ENCODE measurements at places on chromosomes 5 and 9. TPM values are rescaled to one million over a fixed set of nuclear protein-coding genes. Genes with fewer than 3 reads are reported as not detected.

GRCh38 chr9:116027096-116027495 is 126.5 kb upstream of the PAPPA start:
- no peaks in the 10 kb centered on the region for H3K36me3 ChIP-seq
- H3K4me3 ChIP-seq, result no peak overlapping the region
- DNase-seq, result no peak
- no peak overlapping the region for H3K27ac ChIP-seq

DNA sequence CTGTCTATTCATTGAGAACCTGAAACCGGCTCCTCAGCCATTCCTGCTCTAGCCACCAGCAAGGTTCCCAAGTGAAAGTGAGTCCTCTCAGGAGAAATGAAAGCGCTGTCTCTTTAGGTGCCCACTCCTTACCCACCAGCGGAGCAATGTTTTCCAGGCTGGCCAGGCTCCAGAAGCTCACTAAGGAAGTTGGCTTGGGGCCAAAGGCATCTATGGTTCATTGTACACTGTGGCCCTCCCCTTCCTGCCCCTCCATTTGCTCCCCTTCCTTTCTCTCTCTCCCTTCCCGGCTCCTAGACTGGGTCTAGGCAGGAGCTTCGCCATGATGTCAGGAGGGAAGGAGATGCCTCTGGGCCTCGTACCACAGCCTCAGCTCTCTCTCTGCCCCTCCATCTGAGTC is 1.1 kb upstream of the GABRP start:
- no peak overlapping the region for H3K4me3 ChIP-seq
- no peaks in the 10 kb centered on the region for H3K36me3 ChIP-seq
- peak; percentile 71 for DNase-seq

DNA sequence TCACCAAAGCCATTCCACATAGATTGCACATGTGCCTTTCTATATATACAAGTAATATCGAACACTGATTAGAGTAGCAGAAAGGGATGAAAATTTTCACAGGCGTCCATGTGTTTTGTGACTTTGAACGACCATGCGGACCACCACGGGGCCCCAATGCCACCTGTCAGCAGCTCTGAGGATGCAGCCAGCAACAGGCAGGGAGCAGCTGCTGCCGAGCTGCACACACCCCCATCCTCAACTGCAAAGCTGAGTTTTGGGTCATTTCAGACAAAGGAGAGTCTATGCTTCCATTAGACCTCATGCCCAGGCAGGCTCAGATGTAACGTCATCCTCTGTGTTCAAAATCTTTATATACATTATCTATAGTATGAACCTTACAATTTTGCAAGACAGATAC is 503.8 kb downstream of the IRX1 start:
- no peak for DNase-seq
- no peaks in the 10 kb centered on the region for H3K4me1 ChIP-seq
- no peak overlapping the region for H3K27ac ChIP-seq
- no peaks in the 10 kb centered on the region for H3K27me3 ChIP-seq
- no peak overlapping the region for H3K4me3 ChIP-seq

DNA sequence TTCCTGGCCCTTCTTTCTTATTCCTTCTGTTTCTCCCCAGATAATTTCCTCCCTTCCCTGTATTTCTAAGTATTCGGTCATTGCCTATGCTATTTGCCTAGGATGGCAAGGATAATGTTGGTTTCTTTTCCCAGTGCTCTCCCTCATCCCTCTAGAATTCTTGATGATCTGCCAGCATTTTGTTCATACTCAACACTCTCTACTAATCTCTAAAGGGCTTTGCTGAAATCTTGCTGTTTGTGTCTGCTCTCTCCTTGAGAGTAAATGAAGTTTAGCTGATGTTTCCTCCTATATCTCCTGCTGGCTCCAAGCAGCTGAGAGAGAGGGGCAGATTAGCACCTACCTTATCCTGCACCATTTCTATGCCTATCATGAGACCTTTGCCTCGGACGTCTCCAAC is 38.1 kb downstream of the AGXT2 start:
- no peak overlapping the region for H3K27ac ChIP-seq
- no peaks in the 10 kb centered on the region for H3K36me3 ChIP-seq
- no peaks in the 10 kb centered on the region for H3K4me1 ChIP-seq

GRCh38 chr9:27634879-27635278 is 61.6 kb upstream of the C9orf72 start:
- no peaks in the 10 kb centered on the region for H3K27me3 ChIP-seq
- no peaks in the 10 kb centered on the region for H3K4me1 ChIP-seq
- no peak for DNase-seq

GRCh38 chr5:58383448-58383847 is 76.4 kb downstream of the PLK2 start:
- no peaks in the 10 kb centered on the region for H3K4me1 ChIP-seq
- no peaks in the 10 kb centered on the region for H3K27me3 ChIP-seq
- DNase-seq, result no peak
- H3K27ac ChIP-seq, result no peak overlapping the region
- H3K4me3 ChIP-seq, result no peak overlapping the region

DNA sequence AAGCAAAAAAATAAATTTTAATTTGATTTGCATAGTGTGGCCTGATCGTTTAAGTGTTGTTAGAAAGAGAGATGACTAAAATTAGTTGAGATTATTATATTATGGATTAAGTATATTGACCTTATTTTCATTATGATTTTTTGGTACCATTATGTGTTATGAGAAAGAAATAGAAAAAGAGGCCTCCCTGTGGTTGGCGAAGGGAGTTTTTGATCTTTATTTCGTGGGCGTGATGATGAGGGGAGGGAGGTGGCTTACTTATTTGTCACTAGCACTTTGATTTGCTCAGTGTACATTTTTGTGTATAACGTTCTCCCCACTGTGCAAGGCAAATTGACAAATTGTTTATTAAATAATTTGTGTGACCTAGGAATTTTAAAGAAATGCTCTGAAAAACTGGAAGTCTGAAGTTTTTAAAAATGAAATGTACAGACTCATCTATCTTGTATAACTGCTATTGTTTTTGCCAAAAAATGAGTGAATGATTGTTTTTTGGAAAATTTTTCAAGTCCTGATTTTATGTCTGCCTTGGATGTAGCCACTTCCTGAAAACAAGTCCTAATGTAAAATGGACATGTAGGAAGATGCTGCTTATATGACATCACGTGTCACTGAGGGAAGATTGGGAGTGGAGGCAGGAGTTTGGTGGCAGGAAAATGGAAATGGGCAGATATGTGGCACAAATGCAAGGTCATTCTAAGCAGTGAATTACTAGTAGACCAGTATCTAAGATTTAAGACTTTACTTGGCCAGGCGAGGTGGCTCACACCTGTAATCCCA is 3.0 kb downstream of the DAPK1 start:
- H3K27ac ChIP-seq, result no peak overlapping the region
- H3K36me3 ChIP-seq, result no peaks in the 10 kb centered on the region
- H3K27me3 ChIP-seq, result no peaks in the 10 kb centered on the region

DNA sequence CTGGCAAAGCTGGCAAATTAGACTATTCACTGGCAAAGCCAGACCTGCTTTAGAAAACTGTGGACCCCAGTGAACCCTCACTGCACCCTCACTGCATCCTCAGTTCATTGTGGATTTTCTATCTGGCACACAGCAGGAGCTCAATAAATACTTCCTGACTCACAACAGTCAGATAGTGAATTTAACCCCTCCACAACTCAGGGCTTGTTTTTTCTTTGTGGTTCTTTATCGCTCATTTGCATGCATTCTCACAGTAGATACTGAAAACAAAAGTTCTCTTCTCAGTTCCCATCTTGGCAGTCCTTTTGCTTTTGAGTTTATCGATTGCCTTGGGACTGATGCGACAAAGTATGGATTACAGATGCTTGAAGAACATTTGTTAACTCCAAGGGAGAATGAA is 99.8 kb downstream of the ACTL7B start:
- H3K4me1 ChIP-seq, result no peaks in the 10 kb centered on the region
- H3K36me3 ChIP-seq, result no peaks in the 10 kb centered on the region
- H3K27me3 ChIP-seq, result no peaks in the 10 kb centered on the region
- DNase-seq, result no peak
- no peak overlapping the region for H3K4me3 ChIP-seq

DNA sequence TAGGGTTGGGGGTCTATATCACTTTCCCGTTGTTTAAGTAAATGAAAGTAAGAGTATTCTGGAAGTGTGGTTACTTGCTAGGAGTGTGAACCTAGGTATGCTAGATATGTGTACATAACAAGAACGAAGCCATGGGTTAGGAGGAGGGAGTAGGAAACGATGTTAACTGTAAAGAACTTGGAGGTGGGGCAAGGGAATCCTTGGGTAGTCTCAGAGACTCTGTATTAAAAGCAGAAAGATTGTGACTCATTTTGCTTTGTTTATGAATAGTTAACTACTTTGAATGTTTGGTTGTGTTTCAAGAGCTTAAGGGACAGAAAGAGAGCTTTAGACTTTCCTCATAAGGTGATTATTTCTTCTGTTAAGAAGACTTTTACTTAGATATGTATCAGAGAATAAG is 59.9 kb downstream of the TMEM252 start:
- H3K27ac ChIP-seq, result no peak overlapping the region
- DNase-seq, result no peak
- H3K27me3 ChIP-seq, result no peaks in the 10 kb centered on the region
- H3K4me1 ChIP-seq, result no peaks in the 10 kb centered on the region
- no peak overlapping the region for H3K4me3 ChIP-seq

- DNase-seq, result no peak
- H3K4me1 ChIP-seq, result no peaks in the 10 kb centered on the region
- H3K36me3 ChIP-seq, result no peaks in the 10 kb centered on the region
- no peaks in the 10 kb centered on the region for H3K27me3 ChIP-seq
- no peak overlapping the region for H3K27ac ChIP-seq
Measured at GRCh38 chr9:125110464-125110863, 32.9 kb downstream of the SCAI start.

DNA sequence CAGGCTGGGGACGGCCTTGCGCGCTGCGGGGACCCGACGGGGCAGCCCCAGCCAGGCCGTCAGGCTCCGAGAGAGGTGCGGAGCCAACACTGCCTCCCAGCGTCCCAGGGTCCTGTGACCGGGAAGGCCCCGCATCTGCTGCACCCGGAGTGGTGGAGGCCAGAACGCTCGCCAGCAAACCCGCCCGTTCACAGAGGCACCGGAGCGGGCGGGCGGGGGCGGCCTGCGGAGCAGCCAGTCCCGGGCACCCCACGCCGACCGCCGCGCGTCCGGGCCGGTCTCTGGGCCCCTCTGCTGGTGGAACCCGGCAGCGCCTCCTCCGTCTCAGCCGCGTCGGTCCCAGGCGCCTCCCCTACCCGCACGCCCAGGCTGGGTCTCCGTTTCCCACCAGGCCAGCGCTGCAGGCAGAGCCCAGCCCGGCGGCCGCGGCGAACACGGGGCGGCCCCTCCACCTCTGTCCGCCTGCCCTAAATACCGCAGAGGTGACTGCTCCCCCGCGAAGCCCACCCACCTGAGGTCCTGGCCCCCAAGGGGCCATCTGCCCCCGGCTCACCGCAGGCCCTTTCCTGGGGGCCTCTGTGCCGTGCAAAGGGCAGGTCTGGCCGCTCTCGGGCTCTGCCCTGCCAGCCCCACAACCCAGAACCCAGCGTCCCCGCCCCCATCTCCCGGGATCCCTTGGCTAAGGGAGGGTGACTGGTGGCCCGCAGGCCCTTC is 15.9 kb downstream of the EXD3 start:
- peak; percentile 85 for DNase-seq
- H3K4me1 ChIP-seq, result peaks cover 24% of the 10 kb centered on the region
- H3K27me3 ChIP-seq, result no peaks in the 10 kb centered on the region
- H3K4me3 ChIP-seq, result no peak overlapping the region

DNA sequence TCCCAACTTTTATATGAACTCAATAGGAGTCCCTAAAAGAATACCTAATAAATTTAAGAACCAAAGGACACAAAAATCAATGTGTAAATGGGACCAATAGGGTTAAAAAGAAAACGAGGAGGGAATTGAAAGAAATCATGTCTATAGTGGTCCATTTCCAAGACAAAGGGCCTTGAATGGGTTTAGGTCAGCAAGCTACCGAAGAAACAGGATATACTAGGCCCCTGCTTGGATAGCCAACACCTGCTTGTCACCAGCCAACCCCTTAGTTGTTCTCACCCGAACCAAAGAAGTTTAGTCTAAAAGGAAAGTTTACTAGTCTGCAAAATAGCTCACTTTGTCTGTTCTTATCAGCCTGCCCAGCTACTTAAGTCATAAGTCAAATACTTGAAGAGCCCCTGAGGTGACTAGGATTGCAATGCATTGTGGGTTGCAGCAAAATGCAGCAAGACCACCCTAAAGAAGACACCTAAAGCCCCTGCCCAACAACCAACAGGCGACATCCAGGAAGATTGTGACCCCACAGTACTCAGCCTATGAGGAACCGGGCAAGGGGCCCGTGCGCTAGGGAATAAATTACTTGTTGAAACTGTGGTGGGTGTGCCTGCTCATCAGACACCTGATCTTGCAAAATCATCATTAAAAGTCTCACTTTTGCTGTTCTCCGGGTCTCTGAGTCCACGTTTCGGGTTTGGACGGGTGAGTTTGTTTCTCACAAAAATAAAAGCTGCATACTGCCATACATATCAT is 183.9 kb upstream of the PPP1R26 start:
- H3K4me3 ChIP-seq, result no peak overlapping the region
- H3K4me1 ChIP-seq, result no peaks in the 10 kb centered on the region
- no peak overlapping the region for H3K27ac ChIP-seq
- no peaks in the 10 kb centered on the region for H3K27me3 ChIP-seq

GRCh38 chr9:69385581-69386033 is 60.6 kb downstream of the ENTREP1 start:
- no peaks in the 10 kb centered on the region for H3K36me3 ChIP-seq
- H3K27ac ChIP-seq, result no peak overlapping the region
- H3K4me1 ChIP-seq, result no peaks in the 10 kb centered on the region
- DNase-seq, result peak; percentile 90

GRCh38 chr9:107208121-107208520 is 75.0 kb upstream of the RAD23B start:
- no peaks in the 10 kb centered on the region for H3K36me3 ChIP-seq
- H3K4me1 ChIP-seq, result no peaks in the 10 kb centered on the region
- no peak overlapping the region for H3K27ac ChIP-seq
- no peak overlapping the region for H3K4me3 ChIP-seq

DNA sequence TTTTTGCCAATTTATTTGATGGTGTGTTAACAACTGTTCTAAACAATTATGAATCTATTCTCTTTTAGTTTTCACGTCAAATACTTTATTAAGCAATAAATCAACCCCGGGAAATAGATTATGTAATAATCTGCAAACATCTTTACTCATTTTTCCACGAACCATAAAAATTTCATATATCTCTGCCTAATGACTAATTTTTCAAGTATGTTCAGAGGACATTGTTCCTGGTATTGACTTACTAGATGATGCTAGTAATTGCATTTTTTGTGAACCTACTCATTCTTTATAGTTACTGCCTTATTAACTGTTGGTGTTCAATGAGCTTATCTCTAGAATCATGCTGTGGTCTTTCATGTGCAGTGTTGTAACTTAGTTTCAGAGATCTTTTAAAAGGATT is 41.0 kb upstream of the FBN2 start:
- no peak overlapping the region for H3K27ac ChIP-seq
- H3K4me1 ChIP-seq, result no peaks in the 10 kb centered on the region
- no peak overlapping the region for H3K4me3 ChIP-seq
- no peaks in the 10 kb centered on the region for H3K36me3 ChIP-seq
- no peaks in the 10 kb centered on the region for H3K27me3 ChIP-seq
- DNase-seq, result peak; percentile 25

SLC1A3 gene
- total RNA-seq, result 0.44 TPM

BAAT gene
- total RNA-seq, result not detected

PLEKHG4B gene
- not detected for total RNA-seq

PCDHGB1 gene
- total RNA-seq, result 0.62 TPM

CA9 gene
- not detected for total RNA-seq

ANGPTL2 gene
- total RNA-seq, result 24.5 TPM

FOXD1 gene
- total RNA-seq, result 0.20 TPM

GLRA1 gene
- not detected for total RNA-seq
